ENCODE measurements at places on chromosomes 6 and 20. TPM values are rescaled to one million over a fixed set of nuclear protein-coding genes. Genes with fewer than 3 reads are reported as not detected.

Gene ZNF512B
- polyA plus RNA-seq = 25.6 TPM

Gene SLC17A3
- polyA plus RNA-seq = 0.60 TPM

DNA sequence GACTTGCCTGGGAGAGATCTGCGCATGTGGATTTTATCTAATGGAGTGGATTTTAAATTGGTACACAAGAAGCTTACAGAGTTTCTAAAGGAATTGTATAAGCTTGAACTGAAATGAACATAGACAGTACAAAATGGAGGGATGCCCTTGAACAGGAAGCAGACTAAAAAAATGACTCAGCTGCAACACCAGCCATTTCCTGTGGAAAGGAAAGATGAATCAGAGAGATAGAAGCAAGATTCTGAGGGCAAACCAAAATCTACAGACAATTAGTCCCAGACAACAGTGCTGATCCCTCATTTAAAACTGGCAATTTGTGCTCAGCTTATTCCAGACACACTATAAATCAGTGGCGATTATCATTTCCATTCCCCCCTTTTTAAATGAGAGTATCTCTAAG, 114.6 kb upstream of the TCF21 start:
- no peak for DNase-seq

DNA sequence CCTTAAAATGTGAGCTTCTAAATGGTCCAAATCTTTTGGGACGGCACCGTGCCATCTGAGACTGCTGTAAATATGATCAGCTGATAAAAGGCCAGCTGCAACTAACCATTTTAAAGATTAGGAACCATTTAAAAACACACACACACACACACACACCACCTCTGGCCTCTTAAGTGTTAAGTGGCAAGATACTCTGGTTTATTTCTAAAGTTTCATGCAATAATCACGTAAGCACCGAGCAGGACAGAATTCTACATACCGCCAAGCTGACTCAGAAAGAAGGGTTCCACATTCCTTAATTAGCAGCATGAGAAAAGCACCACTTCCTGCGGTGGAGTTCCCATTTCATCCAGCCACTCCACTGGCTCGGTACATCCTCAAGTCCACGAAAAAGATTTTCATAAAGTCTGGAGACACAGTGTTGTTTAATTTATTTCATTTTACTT, 17.8 kb upstream of the ZNF217 start:
- DNase-seq = no peak

- DNase-seq = no peak
Measured at GRCh38 chr6:160427312-160428068, 79.3 kb downstream of the SLC22A3 start.

All from right renal pelvis (tissue), 4 donors.